ENCODE measurements at places on chromosomes 7 and 10.

GRCh38 chr10:59709395-59710125 is at the start of gene SLC16A9:
Gene SLC16A9, minus strand, starts transcription at chr10:59709850. Its CDS starts 25,559 bp downstream, at chr10:59684291.
- DNase-seq: peak; percentile 75

DNA sequence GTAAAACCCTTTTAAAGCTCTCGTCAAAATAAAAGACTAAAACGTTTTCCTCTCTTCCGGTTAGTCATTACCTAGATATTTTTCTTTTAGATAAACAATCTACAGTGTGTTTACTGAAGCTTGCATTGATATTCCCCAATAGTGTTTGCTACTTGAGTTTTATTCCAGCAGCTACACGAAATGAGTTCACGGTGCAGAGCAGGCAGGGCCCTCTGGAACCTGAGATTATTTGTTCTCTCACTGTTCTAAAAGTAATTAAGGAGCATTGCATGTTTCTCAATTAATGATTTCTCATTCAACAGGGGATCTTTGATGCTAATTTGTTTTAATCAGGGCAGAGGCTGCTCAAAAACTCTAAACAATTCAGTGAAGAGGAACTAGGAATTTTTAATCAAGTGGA is 319.7 kb downstream of the GFRA1 start:
- DNase-seq: no peak

DNA sequence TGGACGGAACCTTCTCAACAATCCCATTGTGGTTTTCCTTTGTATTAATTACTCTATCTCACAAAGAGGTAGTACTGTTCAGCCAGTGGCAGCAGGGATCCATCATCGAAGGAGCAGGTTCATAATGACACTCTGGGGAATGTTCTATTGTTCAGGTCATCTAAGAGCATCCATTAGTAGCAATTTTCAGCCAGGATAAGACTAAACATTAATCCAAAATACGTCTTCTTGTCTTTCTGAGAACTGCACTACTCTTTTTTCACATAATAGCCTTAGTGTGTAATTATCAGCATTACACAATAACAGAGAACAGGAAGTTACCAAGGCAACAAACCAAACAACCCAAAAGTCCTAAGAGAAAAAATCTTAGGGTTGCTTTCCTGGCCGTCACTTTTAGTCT is 259.5 kb upstream of the VWC2 start:
- no peak for DNase-seq

DNA sequence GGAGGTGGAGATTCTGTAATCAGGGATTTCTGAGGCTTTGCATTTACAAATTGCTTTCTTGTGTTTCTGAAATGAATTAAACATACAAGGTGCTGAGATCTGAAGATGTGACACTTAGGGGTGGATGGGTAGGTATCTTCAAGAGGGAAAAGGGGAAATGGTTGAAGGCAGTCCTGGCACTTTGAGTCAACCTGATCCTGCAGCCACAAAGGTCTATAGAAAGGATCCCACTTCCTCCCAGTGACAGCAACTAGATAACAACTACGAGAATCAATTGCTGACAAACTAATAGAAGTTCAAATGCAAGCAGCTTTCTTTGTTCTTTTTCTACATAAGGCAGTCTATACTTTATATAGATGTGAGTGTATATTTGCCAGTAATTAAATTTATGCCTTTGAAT is 553.3 kb downstream of the MDFIC start:
- no peak for DNase-seq

DNA sequence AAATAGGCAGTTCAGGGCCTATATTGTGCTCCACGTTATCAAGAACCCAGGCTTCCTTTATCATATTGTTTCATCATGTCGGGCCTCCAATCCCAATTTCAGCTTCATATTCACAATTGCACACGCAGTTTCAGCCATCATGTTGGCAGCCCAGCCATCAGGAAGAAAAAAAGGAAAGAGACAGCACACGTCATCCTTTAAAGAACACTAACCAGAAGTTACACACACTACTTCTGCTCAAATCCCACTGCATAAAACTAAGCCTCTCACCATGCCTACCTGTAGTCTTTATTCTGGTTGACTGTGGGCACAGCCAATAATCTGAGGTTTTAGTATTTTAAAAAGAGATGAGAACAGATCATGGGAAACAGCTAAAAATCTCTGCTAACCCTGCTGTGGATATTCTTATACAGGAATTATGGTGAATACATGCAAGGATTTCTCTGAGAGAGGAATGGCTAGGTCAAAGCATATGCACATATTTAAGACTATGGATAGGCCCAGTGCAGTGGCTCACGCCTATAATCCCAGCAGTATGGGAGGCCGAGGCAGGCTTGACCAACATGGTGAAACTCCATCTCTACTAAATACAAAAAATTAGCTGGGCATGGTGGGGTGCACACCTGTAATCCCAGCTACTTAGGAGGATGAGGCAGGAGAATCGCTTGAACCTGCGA is 534.4 kb downstream of the ETV1 start:
- no peak for DNase-seq

- no peak for DNase-seq
Measured at GRCh38 chr10:810351-810846, 120.9 kb upstream of the DIP2C start.
